ENCODE measurements at places on chromosomes 16 and 17.
A peak's percentile ranks its signal among the peaks of the same experiment; 100 is the strongest.

DNA sequence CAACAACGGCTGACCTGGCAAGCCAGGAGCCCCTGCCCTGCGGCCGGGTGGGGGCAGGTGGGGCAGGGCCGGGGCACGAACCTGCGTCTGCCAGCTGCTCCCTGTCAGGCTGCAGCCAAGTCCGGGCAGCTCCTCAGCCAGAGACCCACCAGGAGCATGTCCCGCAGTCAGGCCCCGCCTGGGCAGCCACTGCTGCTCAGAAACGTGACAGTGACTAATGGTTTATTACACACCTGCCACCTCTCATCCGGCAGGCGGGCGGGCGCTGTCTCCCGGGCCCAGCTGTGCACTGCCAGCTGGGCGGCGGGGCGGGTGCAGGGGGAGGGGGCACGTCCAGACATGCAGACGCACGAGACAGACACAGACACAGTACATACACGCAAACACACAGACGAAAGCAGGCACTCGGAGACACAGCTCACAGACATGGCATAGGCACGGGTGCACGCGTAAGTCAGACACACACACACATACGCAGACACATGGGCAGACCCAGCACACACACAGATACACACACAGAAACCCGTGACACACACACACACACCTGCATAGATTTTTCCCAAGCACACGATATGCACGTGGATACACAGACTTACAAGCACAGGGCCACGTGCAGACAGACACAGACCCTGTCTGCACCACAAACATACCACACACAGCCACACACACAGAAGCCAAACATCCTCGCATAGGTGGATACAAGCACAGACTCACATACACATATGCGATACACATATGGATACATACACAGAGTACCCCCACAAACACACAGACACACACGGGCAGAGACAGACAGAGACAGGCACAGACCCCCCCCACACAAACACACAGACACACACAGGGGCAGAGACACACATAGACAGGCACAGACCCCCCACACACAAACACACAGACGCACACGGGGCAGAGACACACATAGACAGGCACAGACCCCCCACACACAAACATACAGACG, 248.3 kb upstream of the CIBAR2 start:
- DNase-seq, result no peak

GRCh38 chr17:38507921-38508569, 79.8 kb downstream of the ARHGAP23 start:
- no peak for DNase-seq

GRCh38 chr17:66522591-66523272, 220.3 kb downstream of the PRKCA start:
- DNase-seq, result peak; percentile 58

GRCh38 chr17:57810721-57811637, 38.9 kb downstream of the MRPS23 start:
- no peak for DNase-seq

- DNase-seq, result peak; percentile 80
Observed at GRCh38 chr17:74354123-74354522, 7.5 kb downstream of the BTBD17 start.

- no peak for DNase-seq
Observed at GRCh38 chr16:57133886-57134285, 41.5 kb downstream of the CPNE2 start.

- no peak for DNase-seq
Observed at GRCh38 chr16:75660321-75660720, 12.7 kb downstream of the TERF2IP start.

DNA sequence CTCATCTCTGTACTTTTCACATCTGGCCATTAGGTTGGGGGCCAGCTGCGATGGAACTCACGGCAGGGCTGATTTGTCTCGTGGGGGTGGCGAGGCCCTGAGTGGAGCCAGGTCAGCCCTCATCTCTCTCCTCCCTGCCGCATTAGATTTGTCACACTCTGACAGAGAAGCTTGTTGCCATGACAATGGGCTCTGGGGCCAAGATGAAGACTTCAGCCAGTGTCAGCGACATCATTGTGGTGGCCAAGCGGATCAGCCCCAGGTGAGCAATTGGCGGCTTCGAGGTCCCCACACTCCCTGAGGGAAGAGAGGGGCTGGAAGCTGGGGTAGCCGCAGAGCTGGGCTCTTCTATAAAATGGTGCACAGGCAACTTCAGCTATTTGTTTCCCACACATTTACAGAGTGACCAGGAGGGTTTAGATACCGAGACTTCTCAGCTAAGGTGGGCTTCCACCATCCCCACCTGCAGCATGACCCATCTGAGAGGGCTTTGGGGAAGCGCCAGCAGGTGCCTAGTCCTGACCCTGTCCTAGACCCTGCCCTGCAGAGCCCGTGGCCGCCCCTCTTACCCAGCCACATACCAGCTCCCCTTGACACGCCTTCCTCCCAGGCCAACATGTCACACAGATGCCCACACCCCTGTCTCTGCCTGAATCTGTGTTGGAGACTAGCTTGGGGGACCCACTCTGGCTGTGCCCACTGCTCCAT, 8.4 kb downstream of the TMEM98 start:
- DNase-seq, result no peak

DNA sequence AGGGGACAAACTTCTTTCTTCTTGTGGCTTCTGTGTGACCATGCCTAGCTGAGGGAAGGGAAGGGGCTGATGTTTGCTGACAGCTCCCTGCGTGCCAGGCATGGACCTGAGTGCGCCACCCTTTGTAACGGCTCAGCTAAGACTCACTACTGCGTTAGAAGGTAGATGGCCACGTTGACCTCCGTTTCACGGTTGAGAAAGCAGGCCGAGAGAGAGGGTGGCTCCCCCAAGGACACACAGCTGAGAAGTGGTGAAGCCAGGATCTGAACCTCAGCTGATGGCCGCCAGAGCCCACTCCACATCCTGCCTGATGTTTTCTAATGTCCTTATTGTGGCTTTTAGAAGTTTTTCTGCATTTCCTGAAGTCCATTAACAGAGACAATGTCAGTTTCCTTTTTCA, 45.1 kb downstream of the RGS9 start:
- no peak for DNase-seq

GRCh38 chr17:52419229-52419641, 260.7 kb upstream of the CA10 start:
- DNase-seq, result no peak

DNA sequence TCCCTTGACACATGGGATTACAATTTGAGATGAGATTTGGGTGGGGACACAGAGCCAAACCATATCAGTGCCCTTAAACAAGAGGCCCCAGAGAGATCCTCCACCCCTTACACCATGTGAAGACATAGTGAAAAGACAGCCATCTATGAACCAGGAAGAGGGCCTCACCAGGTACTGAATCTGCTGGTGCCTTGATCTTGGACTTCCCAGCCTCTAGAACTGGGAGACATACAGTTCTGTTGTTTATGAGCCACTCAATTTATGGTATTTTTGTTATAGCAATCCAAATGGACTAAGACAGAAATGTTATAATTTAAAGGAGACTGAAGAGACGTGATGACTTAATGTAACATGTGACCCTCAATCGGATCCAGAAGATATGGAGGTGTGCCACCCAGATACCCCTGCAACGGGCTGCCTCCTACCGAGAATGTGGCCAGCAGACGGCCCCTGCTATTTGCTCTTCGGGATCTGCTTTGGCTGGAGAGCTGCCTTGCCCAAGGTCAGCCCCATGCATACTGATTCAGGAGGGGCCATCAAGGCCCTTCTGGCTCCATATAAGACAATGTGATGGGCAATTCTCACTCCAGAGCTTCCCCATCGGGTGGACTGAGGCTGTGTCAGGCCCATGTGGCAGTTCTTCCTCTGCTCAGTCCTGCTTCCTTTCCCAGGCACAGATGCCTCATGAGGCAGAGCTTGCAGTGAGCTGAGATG, 80.6 kb downstream of the NETO2 start:
- DNase-seq, result no peak

DNA sequence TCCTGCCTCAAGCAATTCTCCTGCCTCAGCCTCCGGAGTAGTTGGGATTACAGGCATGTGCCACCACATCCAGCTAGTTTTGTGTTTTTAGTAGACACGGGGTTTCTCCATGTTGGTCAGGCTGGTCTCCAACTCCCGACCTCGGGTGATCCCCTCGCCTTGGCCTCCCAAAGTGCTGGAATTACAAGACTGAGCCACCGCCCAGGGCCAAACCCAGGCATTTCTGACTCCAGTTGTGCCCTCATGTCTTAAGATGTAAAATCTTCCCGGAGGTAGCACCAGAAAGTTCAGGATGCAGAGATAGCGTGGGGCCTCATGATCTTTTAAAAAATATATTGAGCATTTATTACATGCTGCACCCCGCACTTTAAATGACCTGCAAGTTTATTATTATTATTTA, 12.8 kb upstream of the SMG1 start:
- DNase-seq, result no peak

DNA sequence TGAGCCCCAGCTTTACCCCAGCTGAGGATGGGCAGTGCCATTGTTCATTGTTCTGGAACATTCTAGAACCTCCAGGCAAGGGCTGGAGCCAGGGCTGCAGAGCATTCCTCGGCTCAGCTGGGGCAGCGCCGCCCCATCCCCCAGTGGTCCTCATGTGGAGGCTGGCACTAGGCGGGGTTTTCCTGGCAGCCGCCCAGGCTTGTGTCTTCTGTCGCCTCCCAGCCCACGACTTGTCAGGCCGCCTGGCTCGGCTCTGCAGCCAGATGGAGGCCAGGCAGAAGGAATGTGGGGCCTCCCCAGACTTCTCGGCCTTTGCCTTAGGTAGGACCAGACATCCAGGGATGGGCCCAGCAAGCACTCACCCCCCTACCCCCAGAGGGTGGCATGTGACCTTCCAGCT, at the start of gene TMEM95:
Gene TMEM95, plus strand, starts transcription at position 104 of the 400 bp plus-strand sequence. Its CDS starts 49 bp downstream, at position 153.
- no peak for DNase-seq

- DNase-seq, result peak; percentile 87
Observed at GRCh38 chr17:37047631-37048104, 98.9 kb downstream of the AATF start.

- DNase-seq, result no peak
Observed at GRCh38 chr17:62307196-62307595, 73.2 kb upstream of the EFCAB3 start.

DNA sequence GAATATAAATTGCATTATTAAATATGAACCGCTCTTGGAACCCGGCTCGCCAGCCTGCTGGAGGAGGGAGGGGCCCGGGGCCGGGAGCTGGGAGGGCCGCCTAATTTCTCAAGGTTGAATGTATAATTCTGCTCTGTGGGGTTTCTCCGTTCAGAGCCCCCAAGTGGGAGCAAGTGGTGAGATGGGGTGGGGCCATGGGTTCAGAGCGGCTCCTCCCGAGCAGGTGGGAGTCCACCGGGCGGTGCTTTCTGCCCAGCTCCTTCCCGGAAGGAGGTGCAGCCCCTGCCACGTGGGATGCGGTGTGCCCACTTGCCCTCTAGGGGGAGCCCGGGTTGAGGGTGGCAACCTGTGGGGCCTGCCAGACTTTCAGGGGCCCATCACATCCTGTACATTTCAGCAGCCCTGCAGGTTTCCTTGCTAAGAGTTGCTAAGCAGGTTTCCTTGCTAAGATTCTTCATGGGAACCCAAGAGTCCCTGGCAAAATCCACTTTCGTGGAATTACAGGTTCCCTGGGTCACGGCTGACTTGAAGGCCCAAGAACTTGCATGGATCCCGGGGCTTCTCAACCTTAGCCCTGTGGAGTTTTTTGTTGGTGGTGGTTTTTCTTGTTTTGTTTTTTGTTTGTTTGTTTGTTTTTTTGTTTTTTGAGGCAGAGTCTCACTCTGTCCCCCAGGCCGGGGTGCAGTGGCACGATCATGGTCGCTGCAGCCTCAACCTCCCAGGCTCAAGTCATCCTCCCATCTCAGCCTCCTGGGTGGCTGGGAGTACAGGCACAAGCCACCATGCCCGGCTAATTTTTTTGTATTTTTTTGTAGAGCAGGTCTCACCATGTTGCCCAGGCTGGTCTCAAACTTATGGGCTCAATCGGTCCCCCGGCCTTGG, 196.7 kb upstream of the GSE1 start:
- peak; percentile 89 for DNase-seq

DNA sequence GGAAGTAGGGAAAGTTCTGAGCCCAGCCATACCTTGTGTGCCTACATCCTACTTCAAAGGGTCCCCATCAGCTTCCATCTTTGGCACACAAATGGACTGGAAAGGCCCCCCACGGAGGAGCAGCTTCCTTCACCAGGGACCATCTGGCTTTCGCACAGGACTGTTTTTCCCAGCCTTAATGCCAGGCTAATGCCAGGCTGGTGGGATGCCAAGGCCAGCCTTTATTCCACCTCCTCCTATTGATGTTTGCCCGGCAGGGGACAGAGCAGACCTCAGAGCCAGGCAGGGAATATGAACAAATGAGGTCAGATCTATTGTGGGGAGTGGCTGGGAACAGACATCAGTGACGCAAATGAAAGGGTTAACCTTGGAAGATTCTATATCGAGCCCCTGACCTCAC, 5.7 kb downstream of the GPR179 start:
- no peak for DNase-seq

DNA sequence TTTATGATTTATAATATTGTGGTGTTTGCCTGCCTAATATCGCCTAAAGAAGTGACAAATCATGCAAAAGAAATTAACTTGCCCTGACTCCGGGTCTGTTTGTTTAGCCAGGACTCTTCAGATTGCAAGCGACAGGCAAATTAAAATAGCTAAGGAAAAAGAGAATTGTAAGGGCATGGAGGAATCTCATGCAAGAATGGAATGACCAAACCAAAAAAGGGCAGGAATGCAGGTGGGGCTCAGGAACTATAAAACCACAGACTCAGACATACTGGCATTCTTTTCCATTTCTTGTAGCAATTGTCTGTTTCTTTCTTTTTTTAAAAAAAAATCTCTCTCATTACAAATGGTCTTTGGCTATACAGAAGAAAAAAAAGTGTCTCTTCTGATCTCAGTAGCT, 188.1 kb upstream of the XYLT1 start:
- DNase-seq, result no peak

DNA sequence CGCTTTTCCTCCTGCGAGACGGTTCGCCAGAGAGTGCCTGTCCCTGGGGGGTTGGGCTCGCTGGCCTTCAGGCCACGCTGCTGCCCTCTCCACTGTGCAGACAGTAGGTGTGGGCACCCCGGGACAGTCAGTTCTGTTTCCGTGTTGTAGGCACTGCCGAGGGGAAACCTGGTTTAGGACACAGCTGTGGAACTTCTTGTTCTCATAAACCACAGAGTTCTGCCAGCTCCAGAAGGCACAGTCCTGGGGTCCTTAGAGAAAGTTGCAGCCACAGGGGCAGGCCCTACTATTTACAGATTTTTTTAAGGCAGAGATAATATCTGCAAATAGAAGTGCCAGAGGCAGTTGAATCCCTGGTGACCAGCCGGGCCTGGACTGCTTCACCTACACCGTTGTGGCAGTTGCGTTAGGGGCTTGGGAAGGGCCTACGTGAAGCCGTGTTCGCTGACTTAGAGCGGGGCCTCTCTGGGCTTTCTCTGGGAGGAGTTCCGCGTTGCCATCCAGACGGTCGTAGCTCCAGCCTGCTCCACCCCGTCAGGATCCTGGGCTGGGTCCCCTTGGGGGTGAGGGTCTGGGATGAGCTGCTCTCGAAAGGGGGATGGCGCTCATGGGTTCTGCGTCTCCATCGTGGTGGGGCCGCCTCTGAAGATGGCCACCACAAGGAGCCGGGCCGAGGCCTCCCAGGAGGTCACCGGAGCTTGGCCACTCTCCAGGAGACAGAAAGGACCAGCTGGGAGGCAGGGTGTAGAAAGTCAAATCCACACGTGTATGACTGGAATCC, 126.3 kb downstream of the BANP start:
- DNase-seq, result no peak

Measured in activated T-cell treated with anti-CD3 and anti-CD28 coated beads, Interleukin-2, amount 50 U/mL, for 48 hours (primary cell).